NCI-H226 (cell line): ENCODE measurements at places on chromosomes 11 and 22.
A peak's percentile ranks its signal among the peaks of the same experiment; 100 is the strongest.

- no peak for DNase-seq
These were observed 14.6 kb upstream of the POLD3 start for GRCh38 chr11:74577624-74578396.

- no peak for DNase-seq
These were observed 15.5 kb upstream of the CTSD start for GRCh38 chr11:1779034-1779805.

GRCh38 chr11:95788921-95789505 is 569 bp downstream of the FAM76B start:
- peak; percentile 7 for DNase-seq

GRCh38 chr22:28815729-28816128 is 15.4 kb upstream of the XBP1 start:
- DNase-seq = no peak

- DNase-seq = no peak
These were observed 796 bp upstream of the YIF1A start for GRCh38 chr11:66289548-66290329.

GRCh38 chr11:3160252-3161031 is 4.7 kb downstream of the OSBPL5 start:
- DNase-seq = no peak

DNA sequence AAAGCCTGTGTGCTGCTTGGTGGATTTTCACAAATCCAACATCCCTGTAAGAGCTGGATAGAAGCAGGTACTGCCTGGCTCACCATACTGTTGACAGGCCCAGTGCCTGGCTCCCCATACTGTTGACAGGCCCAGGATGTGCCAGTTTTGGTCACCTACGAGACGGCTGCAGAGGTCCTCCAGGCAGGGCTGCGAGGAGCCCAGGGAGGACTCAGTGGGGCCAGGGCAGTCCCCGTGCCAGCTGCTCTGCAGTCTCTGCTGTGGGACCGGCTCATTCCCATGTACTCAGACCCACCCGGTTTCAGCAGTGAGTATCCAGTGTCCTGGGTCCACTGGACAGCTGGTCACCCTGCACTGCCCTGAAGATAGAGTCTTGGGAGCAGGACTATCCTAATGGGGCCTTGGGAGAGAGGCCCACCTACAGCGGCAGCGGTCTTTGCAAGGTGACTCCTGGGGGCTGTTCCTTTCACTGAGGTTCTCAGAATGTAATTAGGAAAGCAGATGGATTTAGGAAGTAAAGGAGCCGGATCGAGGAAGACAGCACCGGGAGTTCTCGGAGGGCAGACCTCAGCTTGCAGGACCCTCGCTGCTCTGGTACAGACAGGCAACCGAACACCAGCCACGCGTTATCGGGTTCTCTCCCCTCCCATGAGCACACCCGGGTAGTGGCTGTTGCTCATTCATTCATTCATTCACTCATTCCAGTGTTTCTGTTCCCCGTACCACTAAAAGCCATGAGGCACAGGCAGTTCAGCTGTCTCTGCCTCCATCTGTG is 106.1 kb downstream of the CTTN start:
- DNase-seq = no peak

GRCh38 chr11:130592056-130592455 is 143.6 kb downstream of the ADAMTS15 start:
- DNase-seq = peak; percentile 31

DNA sequence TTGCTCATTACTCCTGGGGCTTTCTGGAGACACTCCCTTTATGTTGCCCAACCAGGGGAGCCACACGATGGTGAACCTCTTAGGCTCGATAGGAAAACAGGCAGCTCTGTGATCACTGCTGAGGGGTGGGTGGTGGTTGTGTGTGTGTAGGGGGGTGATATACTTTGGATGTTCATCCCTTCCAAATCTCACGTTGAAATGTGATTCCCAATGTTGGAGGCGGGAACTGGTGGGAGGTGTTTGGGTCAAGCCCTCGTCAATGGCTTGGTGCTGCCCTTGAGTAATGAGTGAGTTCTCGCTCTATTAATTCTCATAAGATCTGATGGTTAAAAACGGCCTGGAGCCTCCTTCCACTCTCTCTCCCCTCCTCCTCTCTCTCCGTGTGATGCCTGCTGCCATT is 204.0 kb upstream of the B3GAT1 start:
- DNase-seq = no peak

- DNase-seq = no peak
These were observed 67.4 kb downstream of the SCUBE1 start for GRCh38 chr22:43275545-43276317.

- DNase-seq = peak; percentile 77
These were observed 22.8 kb downstream of the MYH9 start for GRCh38 chr22:36365020-36365411.

DNA sequence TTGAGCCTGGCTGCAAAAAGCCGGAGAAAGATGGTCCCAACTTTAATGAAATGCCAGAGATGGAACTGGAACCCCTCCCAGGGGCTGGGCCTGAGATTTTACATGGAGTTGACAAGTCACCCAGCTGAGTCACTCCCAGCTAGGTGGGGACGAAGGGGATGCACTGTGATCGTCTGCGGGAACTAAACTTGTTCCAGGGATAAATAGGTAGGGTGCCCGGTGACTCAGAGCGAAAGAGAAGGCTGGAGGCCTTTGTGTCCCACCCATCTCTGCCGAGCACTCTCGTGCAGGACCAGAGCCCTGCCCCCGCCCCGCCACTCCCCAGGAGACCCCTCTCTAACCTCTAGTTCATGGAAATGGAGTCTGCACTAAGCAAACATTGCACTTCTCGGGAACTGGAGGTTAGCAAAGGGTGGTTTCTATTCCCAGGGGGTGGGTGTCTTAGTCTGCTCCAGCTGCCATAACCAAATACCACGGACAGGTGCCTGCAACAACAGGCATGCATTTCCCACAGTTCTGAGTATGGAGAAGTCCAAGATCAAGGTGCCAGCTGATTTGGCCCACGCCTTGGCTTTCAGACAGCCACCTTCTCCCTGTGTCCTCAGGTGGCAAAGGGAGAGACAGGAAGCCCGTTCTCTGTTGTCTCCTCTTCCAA is 60.7 kb upstream of the FADD start:
- no peak for DNase-seq

GRCh38 chr22:32335471-32335870 is 22.2 kb upstream of the RFPL3 start:
- DNase-seq = no peak

DNA sequence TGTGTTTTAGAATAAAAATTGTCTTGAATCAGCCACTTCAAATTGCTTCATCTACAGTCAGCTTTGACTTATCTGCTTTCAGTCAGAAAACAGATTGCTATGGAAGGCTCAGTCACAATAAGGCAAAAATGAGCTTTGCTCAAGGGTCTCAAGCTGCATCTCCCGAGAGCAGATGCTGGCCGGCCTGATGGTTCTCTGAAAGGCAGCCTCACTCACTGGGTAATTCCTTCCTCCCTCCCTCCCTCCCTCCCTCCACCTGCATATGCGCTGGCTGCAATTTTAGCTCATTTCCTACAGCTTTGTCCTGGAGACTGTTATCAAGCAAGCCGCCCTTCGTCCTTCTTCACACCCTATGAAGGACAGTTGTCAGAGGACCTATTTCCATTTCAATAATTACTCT is 1.6 kb upstream of the IZUMO1R start:
- DNase-seq = no peak

GRCh38 chr11:77191823-77192495 is 63.9 kb downstream of the MYO7A start:
- DNase-seq = peak; percentile 67

DNA sequence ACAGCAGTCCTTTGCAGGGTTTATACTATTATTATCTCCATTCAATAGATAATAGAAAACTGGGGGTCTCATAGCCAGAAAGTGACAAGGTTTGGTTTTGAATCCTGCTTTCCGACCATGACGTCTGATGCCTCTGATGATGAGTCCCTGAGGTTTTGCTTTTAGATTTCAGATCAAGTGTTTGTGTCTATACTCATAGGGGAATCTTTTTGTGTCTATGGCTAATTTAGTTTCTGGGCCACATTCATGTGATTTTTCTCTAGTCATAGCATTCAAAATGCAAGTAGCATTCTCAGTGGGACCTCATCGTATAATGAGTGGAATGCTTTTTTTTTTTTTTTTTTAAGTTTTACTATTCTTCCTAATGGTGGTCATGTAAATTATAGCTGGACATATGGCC is 72.9 kb downstream of the TNRC6B start:
- no peak for DNase-seq

- no peak for DNase-seq
These were observed 31.9 kb downstream of the KCNQ1OT1 start for GRCh38 chr11:2667940-2668339.

GRCh38 chr11:110072930-110073329 is 20.3 kb upstream of the ZC3H12C start:
- no peak for DNase-seq

- DNase-seq = peak; percentile 94
These were observed 20.3 kb upstream of the RRM1 start for GRCh38 chr11:4074266-4074665.

DNA sequence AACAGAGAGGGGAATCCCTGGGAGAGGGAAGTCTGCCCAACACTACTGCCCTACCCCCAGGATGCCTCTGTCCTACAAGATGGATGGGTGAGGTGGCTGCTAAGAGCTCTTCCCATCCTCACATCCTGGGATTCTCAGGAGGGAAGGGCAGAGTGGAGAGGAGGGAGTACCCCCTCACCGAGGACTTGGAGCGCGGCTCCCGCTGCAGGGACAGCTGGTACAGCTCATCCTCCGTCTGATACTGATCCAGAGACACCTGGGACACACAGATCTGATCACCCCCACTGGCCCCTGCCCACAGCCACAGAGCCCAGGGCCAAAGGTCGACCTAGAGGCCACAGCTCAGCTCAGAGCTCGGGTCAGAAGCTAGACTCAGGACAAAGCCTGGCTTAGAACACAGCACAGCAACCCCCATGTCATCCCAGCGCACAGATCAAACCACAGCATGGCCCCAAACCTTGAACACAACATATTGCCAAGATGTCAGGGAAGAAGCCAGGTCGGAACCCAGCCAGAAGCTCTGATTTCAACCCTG is 8.2 kb downstream of the RASGRP2 start:
- DNase-seq = no peak

DNA sequence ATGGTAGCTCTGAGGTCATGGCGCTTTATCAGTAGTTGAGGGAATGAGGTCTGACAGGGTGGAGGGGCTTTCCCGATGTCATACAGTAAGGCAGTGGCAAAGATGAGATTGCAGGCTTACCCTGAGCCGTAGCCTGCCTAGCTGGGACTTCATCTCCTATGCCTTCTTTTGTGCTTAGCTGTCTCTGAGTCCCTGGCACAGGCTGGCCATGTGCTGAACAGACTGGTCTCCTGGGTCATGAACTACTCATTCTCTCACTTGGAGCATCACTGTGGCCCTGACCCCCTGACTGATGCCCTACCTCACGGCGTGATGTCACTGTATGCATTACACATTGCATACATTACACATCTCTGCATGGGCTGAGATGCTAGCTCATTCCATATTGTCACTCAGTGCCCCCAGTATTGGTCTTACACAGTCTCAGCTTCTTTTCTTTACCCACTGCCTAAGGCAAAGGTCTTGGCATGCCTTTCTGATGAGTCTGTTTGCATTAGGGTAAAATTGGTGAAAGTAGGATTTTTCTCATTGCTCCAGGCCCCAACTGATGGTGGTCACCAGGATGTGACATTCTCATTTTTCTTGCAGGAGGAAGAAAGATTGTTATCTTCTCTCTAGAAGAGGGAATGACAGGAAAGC is 389.4 kb upstream of the CADM1 start:
- no peak for DNase-seq
